ENCODE measurements at places on chromosomes 2 and 18.

DNA sequence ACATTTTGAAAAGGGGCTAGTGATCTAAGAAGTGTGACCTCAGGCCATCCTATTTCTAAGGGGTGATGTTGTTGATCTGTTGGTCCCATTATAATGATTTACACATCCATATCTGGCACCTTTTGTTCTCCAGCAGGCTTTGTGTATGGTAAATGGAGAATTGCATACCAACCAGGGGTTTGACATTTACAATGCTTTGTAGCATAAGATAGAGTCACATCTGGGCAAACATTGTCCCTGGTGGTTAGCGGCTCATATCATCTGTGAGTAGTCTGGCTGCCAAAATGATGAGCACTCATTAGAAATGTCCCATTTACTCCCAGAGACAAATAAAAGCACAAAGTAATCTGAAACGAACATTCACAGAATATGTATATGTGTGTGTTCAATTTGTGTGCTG lies 1775.5 kb upstream of the CELF4 start:
- no peak for DNase-seq

GRCh38 chr2:121547646-121548045 lies 17.0 kb downstream of the RNU4ATAC start:
- DNase-seq = no peak

- DNase-seq = no peak
Observed at GRCh38 chr2:47536696-47537095, 133.7 kb downstream of the MSH2 start.

GRCh38 chr2:225670111-225670974 lies 270.8 kb downstream of the NYAP2 start:
- DNase-seq = peak; percentile 30

DNA sequence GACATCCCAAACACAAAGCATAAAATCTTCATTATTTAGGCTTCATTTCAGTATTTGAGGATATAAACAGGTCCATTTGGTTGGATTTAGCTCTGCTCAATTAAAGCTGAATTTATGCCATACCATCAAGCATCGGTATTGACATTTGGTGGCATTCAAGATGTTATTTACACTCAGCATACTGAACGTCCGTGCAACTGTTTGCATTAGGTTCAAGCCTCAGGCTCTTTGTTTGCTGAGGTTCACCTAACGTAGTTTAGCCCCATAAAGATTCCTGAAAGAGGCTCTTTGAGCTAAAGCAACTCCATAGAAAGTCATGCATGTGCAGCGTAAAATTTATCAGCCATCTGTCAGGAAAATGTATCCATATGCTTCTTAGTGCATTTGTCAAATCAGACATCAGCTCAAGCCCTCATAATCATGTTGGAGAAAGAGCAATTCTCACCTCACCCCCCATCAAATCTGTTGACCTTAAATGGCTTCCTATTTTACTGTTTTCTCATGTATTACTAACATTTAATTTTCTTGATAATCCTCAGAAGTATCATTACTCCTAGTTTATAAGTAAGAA lies 366.9 kb downstream of the EPHA4 start:
- no peak for DNase-seq

- DNase-seq = peak; percentile 19
Observed at GRCh38 chr2:32947076-32947483, 327 bp downstream of the LTBP1 start.

- peak; percentile 96 for DNase-seq
Observed at GRCh38 chr2:63050334-63051041, at the start of gene OTX1. OTX1 (plus strand) TSS chr2:63050830; CDS start chr2:63052991, 2,161 bp downstream.

DNA sequence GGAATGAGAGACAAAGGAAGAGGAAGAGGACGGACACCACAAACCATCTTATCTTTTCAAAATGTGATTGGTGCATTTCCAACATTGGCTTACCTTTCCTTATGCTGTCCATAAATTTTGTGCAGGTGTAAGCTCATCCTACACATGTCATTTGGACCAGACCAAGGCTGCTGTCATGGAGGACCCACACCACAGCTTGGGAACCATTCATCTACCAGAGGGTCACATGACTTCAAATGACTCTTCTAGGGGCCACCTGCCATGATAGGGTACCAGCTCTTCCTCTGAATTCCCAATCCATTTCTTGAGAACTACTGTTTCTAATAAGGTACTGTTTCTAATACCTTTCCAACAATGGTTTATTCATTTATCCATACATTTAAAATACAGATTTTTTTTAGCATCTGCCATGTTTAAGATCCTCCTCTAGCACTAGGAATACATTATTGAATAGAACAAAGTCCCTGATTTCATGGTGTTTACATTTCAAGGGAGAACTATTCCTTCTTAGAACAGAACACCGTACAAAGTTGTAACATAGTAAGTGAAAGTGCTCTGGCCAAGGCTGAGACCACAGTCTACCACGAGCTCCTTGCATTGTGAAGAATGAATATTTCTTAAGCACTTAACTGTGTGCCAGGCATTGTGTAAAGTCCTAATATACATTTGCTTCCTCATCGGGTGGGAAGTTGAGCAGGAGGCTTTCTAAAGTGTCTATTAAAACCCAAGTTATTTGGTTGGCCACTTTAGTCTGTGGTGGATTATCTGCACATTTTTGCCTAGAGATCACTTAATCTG lies 246.1 kb upstream of the FN1 start:
- no peak for DNase-seq

DNA sequence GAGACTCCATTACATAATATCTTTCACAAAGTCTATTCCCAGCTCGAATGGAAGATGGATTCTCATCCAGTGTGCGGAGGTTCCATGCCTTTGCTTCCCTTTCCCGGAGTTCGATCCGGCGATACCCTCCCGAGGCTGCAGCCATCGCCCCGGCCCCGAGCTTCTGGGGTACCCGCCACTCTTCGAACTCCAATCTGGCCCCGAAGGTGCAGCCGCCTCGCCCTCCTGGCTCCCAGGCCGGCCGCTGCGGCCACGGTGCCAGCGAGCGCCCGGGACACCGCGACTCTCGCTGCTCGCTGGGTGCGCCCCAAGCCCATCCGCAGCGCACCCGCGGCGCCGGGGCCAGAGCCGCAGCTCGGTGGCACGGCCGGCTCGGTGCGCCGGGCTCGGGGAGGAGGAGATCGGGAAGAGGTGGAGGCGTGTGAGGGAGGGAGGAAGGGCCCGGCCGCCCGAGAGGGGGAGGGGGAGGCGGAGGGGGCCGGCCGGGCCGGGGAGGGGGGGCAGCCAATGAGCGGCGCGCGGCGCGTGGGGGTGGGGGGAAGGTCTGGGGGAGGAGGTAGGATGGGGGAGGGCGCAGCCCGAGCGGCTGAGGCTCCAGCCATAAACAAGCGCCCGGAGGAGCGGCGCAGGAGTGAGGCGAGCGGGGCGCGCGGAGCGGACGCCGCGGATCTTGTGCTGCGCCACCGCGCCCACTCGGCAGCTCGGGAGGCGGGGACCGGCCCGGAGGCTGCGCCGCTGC lies at the start of gene CRIM1:
Gene CRIM1 (plus strand): TSS at position 628 of the 739 bp plus-strand sequence. CDS start 515 bp downstream, outside the sequence.
- DNase-seq = peak; percentile 87

- DNase-seq = no peak
Observed at GRCh38 chr2:3801506-3801905, 98.1 kb downstream of the DCDC2C start.

GRCh38 chr18:48814490-48815178 lies 136.1 kb downstream of the SMAD7 start:
- no peak for DNase-seq

GRCh38 chr2:235165631-235166030 lies 213.8 kb downstream of the SH3BP4 start:
- DNase-seq = no peak

- DNase-seq = peak; percentile 22
Observed at GRCh38 chr2:29295845-29296244, 180.6 kb downstream of the CLIP4 start.

DNA sequence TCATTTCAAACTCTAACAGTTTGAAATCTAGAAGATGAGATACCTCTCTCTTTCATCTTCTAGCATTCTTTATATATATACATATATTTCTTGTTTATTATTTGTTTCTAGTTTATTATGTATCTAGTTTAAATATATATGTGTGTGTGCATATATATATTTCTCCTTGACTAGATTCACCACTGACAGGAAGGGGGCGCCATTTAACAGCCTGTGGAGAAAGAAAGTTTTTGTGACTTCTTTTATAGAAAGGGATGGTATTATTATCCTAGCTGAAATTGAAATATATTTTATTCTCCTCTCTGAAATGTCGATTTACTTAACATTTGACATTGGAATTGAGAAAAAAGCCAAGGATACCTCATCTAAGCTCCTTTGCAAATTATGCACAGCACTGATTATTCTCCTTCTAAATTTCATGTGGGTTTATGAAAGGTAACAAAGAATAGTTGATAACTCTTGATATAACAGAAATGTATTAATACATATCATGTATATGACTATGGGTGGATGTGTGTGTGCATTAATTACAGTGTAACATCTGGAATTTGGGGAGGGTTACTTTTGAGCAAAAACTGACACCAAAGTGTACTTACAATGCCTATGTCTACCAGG lies 160.7 kb upstream of the NT5C1B start:
- peak; percentile 20 for DNase-seq

DNA sequence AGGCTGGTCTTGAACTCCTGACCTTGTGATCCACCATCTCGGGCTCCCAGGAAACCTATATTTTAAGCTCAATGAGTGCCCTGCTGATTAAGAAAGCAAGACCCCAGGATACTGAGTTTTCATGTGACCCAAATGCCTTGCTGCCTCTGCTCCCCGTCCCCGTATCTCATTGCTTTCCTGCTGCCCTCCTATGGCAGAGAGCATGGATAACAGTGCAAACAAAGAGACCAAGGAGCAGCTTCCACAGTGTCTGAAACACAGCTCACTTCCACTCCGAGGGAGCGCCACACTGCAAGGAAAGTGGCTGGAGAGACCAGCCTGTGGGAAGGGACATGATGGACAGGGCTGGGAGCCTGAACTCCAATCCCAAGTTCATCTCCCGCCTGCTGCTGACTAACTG lies 246.8 kb downstream of the TMEM182 start:
- DNase-seq = no peak

- no peak for DNase-seq
Observed at GRCh38 chr2:119008108-119008507, 66.1 kb downstream of the MARCO start.

- no peak for DNase-seq
Observed at GRCh38 chr2:205905576-205905975, 180.4 kb downstream of the INO80D start.

DNA sequence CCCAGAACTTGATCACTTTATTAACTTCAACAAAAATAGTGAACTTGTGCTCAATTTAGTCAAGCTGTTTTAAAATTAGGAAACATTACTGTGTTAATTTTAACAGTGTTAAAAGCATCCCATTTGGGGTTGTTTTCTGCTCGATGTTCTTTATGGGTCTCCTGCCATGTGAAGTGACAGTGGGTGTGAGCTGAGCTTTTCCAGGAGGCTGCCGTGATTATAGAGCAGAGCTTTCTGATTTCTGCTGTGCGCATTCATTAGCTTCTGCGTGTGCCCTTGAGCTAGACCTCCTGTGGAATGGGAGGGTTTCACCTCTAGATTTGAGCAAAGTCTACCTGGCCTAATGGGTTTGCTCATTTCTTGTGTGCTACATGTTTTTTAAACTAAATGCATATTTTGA lies 121.5 kb downstream of the WDSUB1 start:
- DNase-seq = no peak

- no peak for DNase-seq
Observed at GRCh38 chr2:169136885-169137534, 67.6 kb downstream of the DHRS9 start.

GRCh38 chr2:25132299-25132635 lies 36.1 kb downstream of the POMC start:
- no peak for DNase-seq

- no peak for DNase-seq
Observed at GRCh38 chr18:51168960-51169662, 28.4 kb downstream of the MEX3C start.

- peak; percentile 9 for DNase-seq
Observed at GRCh38 chr2:24076849-24077534, 866 bp upstream of the SF3B6 start.

- no peak for DNase-seq
Observed at GRCh38 chr18:45324101-45324494, 291.2 kb upstream of the SLC14A2 start.

DNA sequence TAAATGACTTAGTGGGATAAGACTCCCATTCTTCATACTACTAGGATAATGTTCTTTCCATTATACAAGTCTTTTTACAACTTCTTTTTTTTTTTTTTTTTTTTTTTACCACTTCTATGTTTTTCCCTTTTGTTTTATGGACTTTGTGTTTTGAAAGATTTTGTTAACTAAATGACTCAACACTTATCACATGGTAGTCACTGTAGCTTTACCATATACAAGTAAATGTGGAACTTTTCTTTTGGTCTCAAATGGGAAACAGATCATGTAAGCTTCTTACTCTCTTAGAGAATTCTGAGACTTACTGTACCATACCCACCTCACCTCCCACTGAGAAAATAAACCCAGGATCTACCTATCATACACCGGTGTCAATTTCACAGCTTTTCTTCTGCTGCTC lies 590.3 kb upstream of the CDH2 start:
- no peak for DNase-seq

DNA sequence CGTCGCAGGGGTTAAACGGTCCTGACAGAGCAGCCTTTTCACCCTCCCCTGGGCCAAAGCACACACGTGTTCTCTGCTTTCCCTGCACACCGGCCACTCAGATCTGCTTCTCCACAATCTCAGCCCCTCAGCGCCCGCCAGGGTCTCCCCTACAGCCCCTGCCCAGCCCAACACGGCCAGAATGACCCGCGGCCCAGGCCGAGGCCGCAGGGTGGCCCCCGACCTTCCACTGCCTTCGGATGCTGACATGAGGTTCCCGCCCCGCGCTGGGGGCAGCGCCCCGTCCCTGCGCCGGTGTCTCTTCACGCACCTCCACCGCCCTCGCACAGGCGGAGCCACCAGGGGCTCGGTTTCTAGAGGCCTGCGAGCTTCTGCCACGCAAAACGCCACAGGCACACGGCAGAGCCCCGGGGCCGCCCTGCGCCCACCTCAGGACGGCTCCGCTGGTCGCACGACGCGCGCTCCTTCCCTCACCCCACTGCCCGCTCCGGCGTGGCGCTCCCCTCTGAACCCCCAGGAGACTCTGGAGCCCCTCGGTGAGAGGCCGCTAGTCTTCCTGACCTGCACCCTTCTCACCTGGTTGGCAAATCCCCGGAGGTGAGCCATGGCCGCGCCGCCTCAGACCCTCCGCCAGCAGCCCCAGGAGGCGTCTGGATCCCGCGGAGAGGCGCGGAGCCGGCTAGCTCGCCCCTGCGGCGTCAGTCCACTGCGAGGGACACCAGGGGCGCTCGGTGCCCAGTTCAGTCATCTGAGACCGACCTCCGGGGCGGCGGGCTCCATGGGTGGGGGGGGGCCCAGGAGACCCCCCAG lies 749 bp downstream of the STK25 start:
- DNase-seq = peak; percentile 57

DNA sequence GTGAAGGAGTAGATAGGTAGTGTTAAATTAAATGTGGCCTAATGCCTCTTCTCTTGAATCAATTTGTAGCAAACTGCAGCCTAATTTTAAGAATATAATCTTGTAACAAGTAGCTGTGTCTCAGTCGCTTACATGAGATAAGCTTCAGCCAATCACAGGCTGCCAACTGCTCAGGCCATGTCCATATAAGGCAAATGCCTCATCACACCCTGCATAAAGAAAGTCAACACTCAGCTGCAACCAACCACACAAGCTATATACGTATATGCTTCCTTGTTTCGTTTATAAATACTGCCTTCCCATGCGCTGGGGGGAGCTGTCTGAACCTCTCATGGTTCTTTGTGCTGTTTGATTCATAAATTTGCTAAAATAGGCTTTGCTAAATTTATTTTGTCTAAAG lies 476.3 kb downstream of the TRIB2 start:
- DNase-seq = no peak

GRCh38 chr2:222076973-222077690 lies 221.7 kb downstream of the PAX3 start:
- DNase-seq = no peak

- no peak for DNase-seq
Observed at GRCh38 chr2:173146590-173146989, 70.9 kb downstream of the MAP3K20 start.
